ENCODE measurements at places on chromosomes 16 and 17. TPM values are rescaled to one million over a fixed set of nuclear protein-coding genes. Genes with fewer than 3 reads are reported as not detected.

DNA sequence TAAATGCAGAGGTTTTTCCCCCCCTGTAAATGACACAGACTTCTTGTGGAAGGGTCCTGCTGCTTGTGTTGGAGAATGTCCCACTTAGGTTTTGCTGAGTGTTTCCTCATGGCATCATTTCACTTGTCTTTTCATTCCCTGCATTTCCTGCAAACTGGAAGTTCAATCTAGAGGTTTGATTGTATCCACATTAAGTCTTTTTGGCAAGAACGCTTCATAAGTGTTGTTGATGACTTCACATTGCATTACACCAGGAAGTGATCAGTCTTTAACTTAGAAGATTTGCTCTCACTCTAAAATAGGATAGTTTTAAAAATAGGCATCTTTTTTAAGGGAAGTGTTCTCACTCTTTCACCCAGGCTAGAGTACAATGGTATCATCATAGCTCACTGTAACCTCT is 67.2 kb downstream of the RPTOR start:
- no peak for DNase-seq

DNA sequence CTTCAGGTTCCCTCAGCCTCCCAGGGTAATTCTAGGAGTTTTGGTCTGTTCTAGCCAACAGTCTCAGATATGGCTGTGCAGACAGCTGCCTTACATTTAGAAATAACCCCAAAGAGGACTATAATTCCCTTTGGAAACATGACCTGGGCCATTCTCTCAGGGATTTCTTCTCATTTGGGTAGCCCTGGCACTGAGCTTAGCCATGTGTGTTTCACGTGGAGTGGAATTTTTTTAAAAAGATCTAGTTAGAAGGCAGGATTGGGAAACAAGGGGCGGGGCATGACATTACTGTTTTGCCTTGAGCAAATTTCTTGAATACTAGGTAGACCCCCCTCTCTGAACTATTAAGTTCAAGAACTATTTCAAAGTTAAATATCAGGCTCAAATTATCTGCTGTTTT is 29.6 kb upstream of the MRC2 start:
- peak; percentile 14 for DNase-seq

DNA sequence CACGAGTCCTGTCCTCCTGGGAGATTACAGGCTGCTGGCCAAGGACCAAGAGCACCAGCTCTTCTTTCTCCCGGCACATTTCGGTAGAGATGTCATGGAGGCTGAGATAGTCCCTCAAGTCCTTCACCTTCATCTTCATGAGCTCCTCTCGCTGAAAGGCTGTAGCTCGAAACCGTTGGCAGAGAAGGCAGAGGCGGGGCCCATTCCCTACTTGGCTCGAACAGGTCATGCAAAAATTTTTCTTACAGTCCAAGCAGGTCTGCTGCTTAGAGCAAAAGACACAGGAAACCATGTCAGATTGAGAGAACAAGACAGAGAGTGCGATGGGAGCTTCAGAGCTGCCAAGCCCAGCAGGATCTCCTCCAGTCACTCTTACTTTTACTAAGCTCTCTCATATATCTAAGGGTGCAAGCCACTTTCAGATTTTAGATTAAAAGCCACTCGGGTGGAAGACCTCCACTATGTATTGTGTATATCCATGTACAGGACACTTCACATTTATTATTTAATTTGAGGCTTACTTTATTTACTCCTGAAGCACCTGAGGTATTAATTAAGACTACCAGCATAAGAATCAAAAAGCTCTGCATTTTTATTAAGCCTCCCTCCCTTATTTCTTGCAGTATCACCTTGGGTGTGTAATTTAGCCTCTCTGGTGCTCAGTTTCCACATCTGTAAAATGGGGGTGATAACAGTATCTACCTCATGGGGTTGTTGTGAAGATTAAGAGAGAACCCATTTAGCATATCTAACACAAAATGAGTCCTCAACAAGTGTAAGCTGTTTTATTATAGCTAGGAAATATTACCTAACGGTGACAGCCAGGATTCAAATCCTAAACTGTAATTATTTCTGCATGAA is 41.4 kb downstream of the LIG3 start:
- DNase-seq = no peak

- no peak for DNase-seq
Measured at GRCh38 chr16:73756289-73757178, 540.1 kb upstream of the PSMD7 start.

DNA sequence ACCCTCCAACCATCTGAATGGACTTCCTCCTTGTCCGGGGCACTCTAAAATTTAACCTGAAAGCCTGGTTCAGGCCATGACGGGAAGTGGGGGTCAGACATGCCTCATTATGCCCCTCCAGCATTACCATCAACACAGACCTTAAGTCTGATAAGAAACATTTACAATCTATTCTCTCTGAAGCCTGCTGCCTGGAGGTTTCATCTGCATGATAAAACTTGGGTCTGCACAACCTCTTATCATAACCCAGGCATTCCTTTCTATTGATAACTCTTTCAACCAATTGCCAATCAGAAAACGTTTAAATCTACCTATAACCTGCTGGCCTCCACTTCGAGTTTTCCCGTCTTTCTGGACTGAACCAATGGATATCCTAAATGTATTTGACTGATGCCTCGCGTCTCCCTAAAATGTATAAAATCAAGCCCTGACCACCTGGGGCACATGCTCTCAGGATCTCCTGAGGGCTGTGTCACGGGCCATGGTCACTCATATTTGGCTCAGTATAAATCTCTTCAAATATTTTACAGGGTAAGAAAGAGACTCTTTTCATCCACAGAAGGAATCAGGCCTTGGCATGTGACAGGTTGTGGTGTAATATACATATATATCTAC is 45.6 kb downstream of the LYRM1 start:
- no peak for DNase-seq

GRCh38 chr16:55477736-55478135 is 1.3 kb upstream of the MMP2 start:
- DNase-seq = no peak

DNA sequence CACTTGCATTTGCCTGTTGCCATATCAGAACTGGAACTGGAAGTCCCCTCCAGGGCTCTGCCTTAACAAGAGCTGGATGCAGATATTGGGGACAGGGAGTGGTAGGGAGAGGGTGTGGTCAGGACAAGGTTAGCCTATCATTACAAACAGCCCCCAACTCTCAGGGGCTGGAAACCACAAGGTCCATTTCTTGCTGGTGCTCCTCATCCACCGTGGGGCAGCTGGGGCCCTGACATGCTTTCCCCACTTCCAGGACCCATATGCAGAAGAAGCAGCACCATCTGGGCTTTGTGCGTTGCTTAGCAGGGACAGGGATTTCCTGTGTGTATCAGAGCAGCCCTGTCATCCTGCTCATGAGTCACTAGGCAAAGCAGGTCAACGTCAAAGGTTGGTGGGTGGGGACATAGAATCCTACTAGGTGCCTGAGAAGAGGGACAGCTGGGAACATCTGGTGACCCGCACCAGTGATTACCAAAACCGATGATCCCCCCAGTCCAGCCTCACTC is 26.9 kb downstream of the RGS9 start:
- no peak for DNase-seq

DNA sequence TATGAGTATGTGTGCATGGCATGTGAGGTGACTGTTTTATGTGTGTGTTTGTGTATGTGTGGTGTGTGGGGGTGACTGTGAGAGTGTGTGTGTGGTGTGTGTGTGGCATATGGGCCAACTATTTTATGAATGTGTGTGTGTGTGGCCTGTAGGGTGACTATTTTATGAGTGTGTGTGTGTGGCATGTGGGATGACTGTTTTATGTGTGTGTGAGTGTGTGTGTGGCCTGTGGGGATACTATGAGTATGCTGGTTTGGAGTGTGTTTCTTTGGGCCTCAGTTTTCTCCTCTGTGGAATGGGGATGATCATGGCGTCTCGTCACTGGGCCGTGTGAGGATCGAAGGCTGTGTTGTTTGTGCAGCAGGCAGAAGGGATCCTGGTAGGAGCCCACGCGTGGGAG is 152.1 kb upstream of the PLCG2 start:
- DNase-seq = no peak

GRCh38 chr16:21033264-21033663 is 117.4 kb downstream of the DNAH3 start:
- DNase-seq = no peak

DNA sequence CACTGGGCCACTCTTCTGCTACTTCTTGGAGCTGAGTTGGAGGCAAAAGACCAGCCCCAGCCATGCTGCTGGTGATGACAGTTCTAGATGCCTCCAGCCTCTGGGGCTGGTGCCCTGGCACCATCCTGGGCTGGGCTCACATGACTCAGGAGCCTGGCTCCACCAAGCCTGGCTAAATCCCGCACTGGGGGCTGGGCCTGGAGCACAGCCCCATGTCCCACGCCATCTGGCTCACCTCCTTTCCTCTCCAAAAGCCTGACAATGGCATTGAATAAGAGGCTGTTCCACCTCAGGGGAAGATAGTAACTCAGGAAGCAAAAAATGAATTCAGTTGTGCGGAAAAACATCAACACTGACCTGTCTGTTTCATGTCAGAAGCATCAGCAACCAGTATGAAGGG is 45.1 kb upstream of the MTSS2 start:
- DNase-seq = no peak

- no peak for DNase-seq
Measured at GRCh38 chr16:10386517-10387100, 748 bp downstream of the ATF7IP2 start.

DNA sequence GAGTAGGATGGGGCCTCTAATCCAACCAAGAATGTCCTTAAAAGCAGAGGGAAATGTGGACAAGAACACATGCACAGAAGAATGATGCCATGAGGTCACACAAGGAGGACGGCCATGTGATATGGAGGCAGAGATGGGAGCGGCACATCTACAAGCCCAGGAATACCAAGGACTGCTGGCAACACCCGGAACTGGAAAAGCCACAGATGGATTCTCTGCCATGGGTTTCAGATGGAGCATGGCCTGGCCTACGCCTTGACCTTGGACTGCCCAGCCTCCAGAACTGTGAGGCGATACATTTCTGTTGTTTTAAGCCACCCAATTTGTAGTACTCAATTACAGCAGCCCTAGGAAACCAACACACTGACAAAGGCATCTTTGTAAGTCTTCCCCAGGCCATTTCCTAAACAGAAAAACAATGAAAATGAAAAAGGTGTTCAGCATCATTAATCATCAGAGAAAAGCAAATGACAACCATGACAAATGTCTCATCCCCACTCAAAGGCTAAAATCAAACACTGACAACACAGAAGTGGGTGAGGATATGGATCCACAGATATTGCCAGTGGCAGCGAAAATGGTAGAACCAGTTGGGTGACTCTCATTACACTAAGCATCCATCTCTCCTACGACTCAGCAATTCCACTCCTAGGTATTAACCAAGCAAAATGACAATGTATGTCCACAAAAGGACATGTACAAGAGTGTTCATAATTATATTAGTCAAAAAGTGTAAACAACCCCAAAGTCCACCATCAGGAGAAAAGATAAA is 76.9 kb upstream of the CNEP1R1 start:
- no peak for DNase-seq

- DNase-seq = no peak
Measured at GRCh38 chr17:64282753-64283080, 19.7 kb upstream of the TEX2 start.

DNA sequence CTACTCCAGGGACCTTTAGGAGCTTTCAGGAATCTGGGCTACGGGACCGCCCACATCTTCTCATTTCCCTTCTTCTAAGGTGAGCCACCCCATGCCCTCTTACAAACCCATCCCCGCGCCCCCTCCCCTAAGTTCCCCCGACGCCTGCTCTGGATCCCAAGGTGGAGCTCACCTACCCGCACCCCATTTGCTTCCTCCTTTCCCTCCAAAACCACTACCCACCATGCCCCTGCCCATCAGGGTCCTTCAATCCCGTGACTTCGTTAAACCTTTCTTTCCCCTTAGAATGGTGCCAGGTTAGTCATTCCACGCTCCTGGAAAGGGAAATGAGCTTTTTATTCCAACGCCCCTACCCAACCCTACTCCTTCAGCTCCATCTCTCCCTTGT is 326 bp upstream of the MTMR4 start:
- no peak for DNase-seq

- DNase-seq = no peak
Measured at GRCh38 chr17:46011711-46012505, 12.9 kb downstream of the STH start.

GRCh38 chr16:67100569-67101310 is 9.0 kb upstream of the PHAF1 start:
- no peak for DNase-seq

DNA sequence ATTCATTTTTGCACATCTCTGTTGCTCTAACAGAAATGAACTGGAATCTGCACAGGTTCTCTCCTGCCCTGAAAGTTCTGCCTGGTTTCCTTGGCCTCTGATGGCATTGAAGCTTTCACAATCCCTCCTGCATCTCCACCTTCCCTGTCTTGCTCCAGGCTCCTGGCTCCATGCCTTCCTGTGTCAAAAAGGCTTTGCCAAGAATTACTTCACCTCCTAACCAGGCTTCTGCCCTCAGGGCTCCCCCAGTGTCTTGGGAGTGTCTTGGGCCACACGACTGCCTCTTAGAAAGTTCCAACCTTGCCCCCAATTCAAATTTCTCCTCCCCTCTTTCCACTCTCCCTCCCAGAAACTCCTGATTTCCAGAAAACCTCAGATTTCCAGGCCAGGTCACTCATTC is 37.0 kb upstream of the DNAH9 start:
- no peak for DNase-seq

- no peak for DNase-seq
Measured at GRCh38 chr17:68584581-68585303, 16.4 kb downstream of the FAM20A start.

DNA sequence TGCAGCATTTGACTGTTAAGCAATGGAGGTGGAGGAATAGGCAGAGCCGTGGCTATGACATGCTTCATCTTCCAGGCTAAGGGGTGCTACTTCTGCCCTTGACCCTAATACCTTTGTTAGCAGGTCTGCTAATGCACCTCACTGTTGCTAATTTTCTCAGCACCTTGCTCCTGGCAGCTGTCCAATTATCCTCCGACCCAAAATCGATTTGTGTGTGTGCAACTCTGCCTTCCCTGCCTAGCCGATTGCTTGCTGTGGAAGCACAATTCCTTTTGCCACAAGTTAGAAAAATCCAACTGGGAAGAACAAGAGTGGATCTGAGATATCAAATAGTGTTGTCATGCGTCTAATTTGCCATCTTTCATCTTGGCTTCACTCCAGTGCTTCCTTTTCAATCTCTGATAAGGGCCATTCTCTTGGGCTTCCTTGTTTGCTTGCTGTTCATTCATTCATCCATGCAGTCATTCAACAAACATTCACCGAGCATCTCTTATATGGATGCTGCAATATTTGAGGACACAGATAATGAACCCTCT is 422.8 kb downstream of the RBFOX1 start:
- no peak for DNase-seq

DNA sequence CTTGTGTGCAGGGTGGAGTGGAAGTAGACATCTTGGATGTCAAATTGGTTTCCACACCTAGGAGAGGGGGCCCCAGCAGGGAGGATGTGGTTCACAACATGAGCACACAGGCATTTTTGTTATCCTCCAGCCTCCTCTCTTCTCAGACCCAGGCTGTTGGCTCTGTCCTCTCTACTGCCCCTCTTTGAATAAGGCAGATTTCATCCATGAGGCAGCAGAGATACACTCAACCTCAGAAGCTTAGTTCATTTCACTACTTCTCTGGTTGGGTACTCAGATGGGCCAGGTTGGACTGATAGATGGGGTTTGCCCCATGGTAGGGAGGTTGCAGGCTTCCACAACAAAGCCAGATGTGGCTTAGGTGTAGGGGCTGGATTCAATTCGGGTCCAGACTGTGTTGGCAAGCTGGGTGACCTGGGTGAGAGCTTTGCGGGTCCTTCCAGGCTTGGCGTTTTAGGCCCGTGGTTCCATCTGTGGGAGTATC is 22.2 kb upstream of the NFATC3 start:
- DNase-seq = no peak

The CSH1 gene
- total RNA-seq = not detected

The KCNJ12 gene
- total RNA-seq = 0.99 TPM

The ATP2C2 gene
- 2.1 TPM for total RNA-seq

The MRPL12 gene
- total RNA-seq = 17.1 TPM

The RNF166 gene
- total RNA-seq = 27.7 TPM

The HS3ST3B1 gene
- 0.99 TPM for total RNA-seq

The UBE2O gene
- total RNA-seq = 30.3 TPM
